ENCODE measurements at places on chromosomes 11 and 22.

GRCh38 chr22:44550711-44551491, 52.9 kb upstream of the RTL6 start:
- peak; percentile 78 for DNase-seq

DNA sequence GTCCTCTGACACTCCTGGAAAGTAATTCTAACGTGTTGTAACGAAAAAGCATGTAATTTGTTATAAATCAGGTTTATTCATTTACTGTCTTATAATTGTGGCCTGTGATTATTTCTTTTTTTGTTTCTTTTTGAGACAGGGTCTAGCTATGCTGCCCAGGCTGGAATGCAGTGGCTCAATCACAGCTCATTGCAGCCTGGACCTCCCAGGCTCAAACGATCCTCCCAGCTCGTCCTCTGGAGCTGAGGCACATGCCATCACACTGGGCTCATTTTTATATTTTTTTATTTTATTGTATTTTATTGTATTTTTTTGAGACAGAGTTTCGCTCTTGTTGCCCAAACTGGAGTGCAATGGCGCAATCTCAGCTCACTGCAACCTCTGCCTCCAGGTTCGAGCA, 15.9 kb downstream of the DENND5A start:
- no peak for DNase-seq

DNA sequence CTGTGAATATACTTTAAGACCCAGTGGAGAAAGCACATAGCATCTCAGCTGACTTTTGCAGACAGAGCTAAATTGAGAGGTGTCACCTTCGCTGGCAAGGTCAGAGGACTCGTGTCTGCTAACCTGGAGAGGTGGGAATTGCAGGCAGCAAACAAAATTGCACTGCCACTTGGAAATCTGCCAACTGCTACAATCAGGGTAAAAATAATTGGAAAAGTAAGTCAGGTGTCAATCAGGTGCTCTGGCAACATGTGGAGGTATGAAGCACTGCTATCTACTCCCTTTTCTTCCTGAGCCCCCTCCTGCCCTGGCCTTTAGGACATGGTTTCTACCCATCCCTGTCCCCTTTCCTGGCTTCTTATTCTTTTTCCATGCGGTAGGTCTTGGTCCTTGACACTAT, 24.1 kb upstream of the LRRC55 start:
- no peak for DNase-seq

DNA sequence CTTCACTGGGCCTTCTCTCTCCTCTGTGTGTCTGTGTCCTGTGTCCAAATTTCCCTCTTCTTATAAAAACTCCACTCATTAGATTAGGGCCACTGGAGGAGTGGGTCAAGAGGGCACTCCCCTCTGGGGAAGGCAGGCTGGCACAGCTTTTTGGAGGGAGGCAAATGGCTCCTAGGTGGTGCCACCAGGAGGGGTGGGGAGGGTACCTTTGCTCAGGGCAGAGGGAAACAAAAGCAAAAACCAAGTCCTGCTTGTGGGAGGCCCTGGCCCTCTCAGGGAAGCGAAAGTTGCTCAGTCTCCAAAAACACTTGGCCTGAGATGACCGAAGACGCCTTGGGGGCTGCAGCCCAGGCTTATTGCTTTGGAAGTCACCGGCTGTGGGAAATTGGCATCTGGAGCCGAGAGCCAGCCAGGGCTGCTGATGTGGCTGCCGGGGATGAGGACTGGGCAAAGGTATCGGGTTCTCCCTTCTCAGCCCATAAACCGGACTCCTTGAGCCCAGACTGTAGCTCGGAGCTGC, 48.2 kb upstream of the ANO1 start:
- no peak for DNase-seq

GRCh38 chr11:88188251-88188931, 13.1 kb upstream of the RAB38 start:
- no peak for DNase-seq

GRCh38 chr11:122741613-122742300, 86.2 kb downstream of the UBASH3B start:
- DNase-seq = no peak

GRCh38 chr11:114130115-114130576, 70.6 kb downstream of the ZBTB16 start:
- DNase-seq = no peak

GRCh38 chr11:113462830-113463229, 12.4 kb downstream of the DRD2 start:
- DNase-seq = no peak

- no peak for DNase-seq
Measured at GRCh38 chr11:24623121-24623520, 126.3 kb downstream of the LUZP2 start.

DNA sequence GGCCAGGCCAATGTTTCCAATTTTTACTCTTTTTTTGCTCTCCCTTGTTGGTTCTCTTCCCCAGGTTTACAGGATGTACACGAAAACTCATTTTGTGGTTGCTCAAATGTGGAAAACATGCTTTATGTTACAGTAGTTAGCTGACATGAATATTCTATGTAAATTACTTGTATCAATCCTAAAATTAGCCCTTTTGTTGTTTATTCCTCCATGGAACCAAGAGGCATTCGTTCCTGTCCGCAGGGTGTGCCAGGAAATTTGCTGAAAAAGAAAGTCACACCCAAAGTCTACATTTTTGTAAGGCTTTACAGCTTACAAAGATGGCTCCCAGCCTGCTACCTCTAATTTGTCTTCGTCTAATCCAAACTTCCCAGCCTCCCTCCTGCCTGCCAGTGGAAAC, 652.3 kb downstream of the ETS1 start:
- DNase-seq = no peak

GRCh38 chr22:37492428-37493344, 6.5 kb upstream of the MFNG start:
- DNase-seq = no peak

DNA sequence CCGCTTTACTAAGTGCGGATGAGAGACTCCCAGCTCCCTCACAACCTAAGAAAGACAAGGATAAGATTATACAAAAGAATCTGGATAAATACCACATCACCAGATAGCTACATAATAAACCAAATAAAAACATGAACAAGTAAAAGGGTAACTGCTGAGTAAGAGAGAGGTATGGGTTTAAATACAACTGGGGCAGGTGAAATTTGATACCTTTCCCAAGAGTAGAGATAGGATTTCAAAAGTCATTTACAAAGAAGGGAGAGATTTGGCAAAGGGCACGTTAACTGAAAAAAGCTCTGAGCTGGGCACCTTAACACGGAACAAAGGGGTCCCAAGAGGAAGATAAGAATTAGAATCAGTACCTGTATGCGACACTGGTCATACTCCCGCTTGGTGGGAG, 1.7 kb downstream of the UBXN1 start:
- no peak for DNase-seq

- no peak for DNase-seq
Measured at GRCh38 chr11:65588199-65589054, 7.2 kb downstream of the KCNK7 start.

- no peak for DNase-seq
Measured at GRCh38 chr11:128629516-128630106, 42.3 kb upstream of the ETS1 start.

DNA sequence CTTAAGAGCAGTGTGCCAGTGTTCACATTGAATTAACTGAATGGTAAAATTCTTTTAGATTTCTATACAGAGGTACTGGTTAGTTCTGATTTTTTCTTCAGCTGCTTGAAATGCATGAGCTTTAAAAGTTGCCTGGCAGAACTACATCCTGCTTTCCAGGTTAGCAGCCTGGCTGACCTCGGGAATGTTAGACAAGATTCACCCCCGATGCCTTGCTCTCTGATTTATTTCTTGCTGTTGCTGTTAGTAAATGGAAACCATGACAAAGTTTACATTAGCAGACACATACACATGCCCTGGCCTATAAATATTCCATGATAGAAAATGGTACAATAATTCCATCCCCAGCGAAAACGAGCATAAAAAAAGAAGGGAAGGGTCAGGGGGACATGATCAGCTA, 47.0 kb downstream of the WT1 start:
- no peak for DNase-seq

GRCh38 chr22:29269731-29270474, 1.8 kb downstream of the EWSR1 start:
- no peak for DNase-seq

GRCh38 chr22:26718905-26719304, 61.5 kb downstream of the MIAT start:
- DNase-seq = peak; percentile 89

DNA sequence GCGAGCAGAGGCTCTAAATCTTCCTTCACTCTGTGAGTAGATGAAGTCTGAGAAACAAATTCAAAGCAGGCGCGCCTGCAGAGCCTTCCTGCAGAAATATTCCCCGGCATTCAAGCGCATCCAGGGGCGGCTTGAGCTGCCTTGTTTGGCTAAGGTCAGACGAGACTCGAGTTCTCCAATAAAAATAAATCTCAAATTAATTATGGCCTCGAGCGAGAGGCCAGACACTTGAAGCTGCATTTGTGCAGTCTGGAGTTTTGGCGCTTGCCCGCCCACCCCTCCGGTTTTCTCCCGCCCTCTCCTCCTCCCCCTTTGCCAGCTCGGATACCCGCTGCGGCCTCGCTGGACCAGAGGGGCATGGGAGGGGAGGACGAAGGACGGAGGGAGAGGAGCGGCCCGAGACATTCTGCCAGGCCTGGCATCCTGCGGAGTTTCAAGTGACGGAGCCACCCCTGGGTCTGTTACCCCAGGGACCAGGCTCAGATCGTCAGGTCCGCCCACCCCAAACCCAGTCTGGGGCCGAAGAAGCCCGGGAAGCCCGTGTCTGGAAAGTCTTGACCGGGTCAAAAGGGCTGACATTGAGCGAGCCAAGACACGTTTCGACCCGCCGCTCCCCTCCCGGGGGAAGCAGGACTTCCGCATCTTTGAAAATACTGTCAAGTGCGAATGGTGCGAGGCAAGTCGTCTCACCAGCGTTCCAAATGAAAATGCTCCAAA, 3.8 kb upstream of the FLI1 start:
- no peak for DNase-seq

DNA sequence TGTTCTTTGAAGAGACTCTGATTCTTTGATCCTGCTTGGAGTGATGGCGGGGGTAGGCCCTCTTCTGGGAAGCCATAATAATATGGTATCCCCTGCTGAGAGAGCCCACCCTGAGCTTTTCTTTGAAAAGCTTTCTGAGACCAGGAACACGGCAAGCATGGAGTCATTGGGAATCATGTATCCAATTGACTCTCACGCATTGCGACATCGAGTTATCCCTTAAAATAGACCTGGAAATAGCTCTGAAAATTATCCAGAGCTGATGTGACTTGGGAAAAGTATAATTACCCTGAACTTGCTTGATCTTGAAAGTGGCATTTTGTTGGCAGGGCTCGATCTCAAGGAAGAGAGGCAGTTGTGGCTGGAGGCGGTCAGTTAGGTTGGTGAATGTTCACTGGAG, 36.8 kb upstream of the MPEG1 start:
- no peak for DNase-seq

DNA sequence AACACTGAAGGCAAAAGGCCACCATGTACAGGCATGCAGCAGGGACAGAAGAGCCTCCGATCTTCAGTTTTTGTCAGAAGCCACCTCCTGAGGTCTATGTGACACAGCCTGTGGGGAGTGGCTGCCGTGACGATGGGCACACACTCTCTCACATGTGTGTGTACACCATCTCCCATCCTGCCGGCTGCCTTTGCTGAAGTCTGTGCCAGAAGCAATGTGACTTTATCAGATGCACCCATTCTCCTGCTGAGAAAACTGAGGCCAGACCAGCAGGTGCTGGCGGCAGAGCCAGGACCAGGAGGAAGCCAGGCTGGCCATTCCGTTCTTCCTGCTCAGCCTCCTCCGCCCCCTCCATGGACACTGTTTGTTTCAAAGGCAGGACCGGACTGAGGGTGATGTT, 16.7 kb downstream of the SHANK2 start:
- no peak for DNase-seq

DNA sequence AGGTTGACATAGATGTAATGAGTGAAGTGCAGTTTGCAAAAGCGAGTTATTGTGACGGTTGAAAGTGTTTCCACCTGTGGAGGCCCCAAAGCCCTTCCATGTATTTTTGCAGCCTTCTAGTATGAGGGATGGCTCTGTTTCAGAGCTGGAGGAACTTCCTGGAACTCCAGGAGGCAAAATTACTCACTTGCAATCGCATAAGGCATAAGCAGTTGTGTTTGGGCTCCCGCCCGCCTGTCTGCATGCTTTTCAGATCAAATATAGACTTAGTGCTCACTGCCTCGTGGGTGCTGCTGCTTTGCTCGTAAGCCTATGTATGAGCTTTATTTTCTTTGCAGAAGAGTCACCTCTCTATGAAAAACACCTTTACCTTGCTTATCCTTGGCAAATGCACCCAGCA, 146.8 kb upstream of the LARGE1 start:
- no peak for DNase-seq

DNA sequence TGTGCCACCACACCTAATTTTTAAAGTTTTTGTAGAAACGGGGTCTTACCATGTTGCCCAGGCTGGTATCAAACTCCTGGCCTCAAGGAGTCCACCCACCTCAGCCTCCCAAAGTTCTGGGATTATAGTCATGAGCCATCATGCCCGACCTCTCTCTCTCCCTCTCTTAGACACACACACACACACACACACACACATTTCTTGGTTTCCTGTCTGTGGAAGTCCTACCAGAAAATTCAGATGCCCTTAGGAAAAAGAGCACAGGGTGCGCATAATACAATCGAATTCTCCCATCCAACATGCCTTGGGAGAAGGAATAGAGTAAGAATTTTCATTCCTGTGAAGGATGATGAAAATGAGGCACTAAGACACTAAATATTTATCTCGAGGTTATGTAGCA, 10.4 kb downstream of the MICAL3 start:
- no peak for DNase-seq

GRCh38 chr11:110355011-110355744, 58.8 kb upstream of the RDX start:
- DNase-seq = no peak

GRCh38 chr11:69771466-69771865, 3.7 kb downstream of the FGF4 start:
- DNase-seq = no peak

- DNase-seq = no peak
Measured at GRCh38 chr22:36162127-36163034, 1.8 kb upstream of the APOL3 start.

DNA sequence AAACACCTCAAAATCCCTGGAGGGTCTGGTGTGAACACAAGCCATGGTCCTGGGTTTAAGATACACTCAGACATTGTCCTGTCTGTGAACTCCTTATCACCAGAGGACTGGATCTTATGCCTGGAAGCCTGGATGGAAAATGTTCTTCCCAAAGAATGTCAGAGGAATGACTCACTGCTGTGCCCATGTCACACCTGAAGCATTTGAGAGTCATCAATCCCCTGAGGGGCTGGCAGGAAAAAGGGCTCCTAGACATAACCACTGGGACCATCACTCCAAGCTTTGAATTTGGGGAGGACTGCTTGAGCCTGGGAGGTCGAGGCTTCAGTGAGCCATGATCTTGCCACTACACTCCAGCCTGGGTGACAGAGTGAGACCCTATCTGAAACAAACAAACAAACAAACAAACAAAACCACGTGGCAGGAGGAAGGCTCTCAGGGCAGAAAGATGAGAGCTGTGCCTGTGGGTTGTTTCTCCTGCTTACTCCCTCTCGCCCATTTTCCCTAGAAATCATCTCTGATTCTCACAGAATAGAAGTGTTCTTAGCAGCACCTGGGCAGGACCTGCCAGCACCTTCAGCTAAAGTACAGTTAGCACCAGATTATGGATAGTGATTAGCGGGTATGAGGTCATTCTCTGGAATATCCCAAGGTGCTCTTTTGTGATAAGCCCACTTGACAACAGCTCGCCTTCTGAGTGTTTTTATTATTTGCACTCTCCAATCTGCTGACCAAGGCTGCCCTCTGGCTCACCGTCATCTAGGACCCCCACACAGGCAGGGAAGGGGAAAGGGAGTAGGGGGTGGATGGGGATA, 11.9 kb upstream of the PRG2 start:
- no peak for DNase-seq

GRCh38 chr11:119593346-119593745, 135.7 kb downstream of the NECTIN1 start:
- DNase-seq = no peak

All from BJ (cell line).